ENCODE measurements at places on chromosomes 6 and 20.

- no peak for DNase-seq
Measured at GRCh38 chr6:133854364-133855275, 34.3 kb upstream of the TCF21 start.

DNA sequence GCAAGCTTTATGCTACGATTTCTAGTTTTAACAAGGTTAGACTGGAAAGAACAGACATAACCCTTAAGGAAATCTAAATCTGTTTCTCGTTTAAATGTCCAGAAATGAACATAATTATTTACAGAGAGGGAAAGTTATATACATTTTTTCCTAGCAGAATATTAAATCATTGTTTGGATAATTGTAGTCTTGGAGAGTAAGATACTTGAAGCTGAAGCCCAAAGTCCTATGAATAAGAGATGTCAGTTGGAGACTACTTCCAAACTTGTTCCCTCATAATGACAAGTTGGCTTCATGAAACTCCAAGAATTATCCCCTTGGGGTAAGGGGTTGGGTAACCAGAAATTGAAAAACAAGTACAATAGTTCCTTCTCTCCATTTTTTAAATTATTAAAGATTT lies 911.1 kb upstream of the MAN1A1 start:
- no peak for DNase-seq

DNA sequence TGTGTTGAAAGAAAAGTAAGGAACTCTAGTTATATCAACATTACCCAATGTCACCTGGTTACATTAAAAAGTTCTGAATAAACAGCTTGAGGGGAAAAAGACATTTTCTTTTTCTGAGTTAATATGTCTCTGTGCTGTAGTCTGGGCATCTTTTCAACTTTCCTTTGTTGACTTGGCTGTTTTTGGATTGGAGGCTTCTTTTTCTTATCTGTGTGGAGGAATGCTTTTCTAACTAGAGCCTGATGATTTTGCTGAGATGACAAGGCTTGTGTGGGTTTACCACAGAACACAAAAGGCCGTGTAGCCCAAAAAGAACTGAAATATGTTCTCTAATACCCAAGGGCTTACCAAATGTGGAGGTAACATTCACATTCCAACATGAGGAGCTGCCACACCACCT lies 161.8 kb downstream of the KCNQ5 start:
- DNase-seq = no peak

- DNase-seq = no peak
Measured at GRCh38 chr6:144311361-144311760, 26.2 kb downstream of the UTRN start.

GRCh38 chr6:22632581-22633145 lies 63.3 kb downstream of the HDGFL1 start:
- DNase-seq = peak; percentile 14

GRCh38 chr6:119333707-119334295 lies 15.8 kb downstream of the MAN1A1 start:
- DNase-seq = no peak

GRCh38 chr20:55316753-55317152 lies 688.6 kb downstream of the CBLN4 start:
- no peak for DNase-seq
